ENCODE measurements at places on chromosomes 1 and 21.

- H3K36me3 ChIP-seq, result no peaks in the 10 kb centered on the region
- H3K27ac ChIP-seq, result no peak overlapping the region
- H3K4me3 ChIP-seq, result no peak overlapping the region
- no peaks in the 10 kb centered on the region for H3K4me1 ChIP-seq
These were observed 9.6 kb upstream of the POU2F1 start for GRCh38 chr1:167210966-167211674.

DNA sequence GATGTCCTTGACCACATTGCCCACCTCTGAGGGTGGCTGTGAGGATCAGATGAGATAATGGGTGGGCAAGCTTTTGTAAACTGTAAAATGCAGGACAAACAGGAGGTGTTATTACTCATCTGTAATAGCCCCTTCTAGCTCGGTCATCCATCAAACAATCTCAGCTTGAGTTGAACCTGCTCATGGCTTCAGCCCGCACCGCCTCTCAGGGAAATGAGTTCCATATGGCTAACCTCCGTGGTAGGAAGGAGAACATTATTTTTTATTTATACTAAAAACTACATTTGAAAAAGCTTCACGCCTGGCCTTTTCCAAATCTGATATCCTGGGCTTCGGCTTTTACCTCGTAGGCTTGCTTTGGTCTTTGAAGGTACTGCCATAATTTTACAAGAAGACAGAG, 116.2 kb upstream of the USP24 start:
- H3K4me1 ChIP-seq, result peaks cover 24% of the 10 kb centered on the region
- no peak for DNase-seq
- H3K36me3 ChIP-seq, result no peaks in the 10 kb centered on the region
- no peak overlapping the region for H3K4me3 ChIP-seq
- H3K27me3 ChIP-seq, result peaks cover 3% of the 10 kb centered on the region

DNA sequence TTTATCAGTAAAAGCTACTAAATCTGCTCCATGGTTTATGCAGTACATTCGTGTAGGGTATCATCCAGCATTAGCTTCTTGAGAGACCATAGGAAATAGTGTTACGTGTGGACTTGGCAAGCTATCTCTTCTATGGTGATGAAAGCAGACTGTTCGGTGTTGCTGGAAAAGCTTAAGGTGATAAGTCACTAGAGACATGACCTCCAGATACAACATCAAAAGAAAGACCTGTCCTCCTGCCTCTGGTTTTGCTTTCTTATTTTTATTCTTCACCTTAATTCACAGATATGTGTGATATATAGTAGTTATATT, 53.5 kb upstream of the S1PR1 start:
- H3K27ac ChIP-seq, result no peak overlapping the region
- peaks cover 72% of the 10 kb centered on the region for H3K4me1 ChIP-seq
- no peaks in the 10 kb centered on the region for H3K36me3 ChIP-seq
- DNase-seq, result no peak

GRCh38 chr1:61439234-61439633, 285.7 kb downstream of the TM2D1 start:
- H3K4me3 ChIP-seq, result no peak overlapping the region
- no peaks in the 10 kb centered on the region for H3K36me3 ChIP-seq
- no peaks in the 10 kb centered on the region for H3K4me1 ChIP-seq

Measured in HFFc6 (cell line).